Ovary (tissue), 10 donors: ENCODE measurements at places on chromosomes 13 and 19. TPM values are rescaled to one million over a fixed set of nuclear protein-coding genes. Genes with fewer than 3 reads are reported as not detected.
A peak's percentile ranks its signal among the peaks of the same experiment; 100 is the strongest.

RTBDN gene
- not detected for total RNA-seq

PHLDB3 gene
- total RNA-seq, result 23.9 TPM

MCEMP1 gene
- 0.23 TPM for total RNA-seq

BSPH1 gene
- total RNA-seq, result not detected

GIPC1 gene
- 47.0 TPM for total RNA-seq

ZNF540 gene
- total RNA-seq, result 5.6 TPM

TMEM255B gene
- total RNA-seq, result 0.60 TPM

MIPEP gene
- 12.9 TPM for total RNA-seq

- H3K27me3 ChIP-seq, result no peaks in the 10 kb centered on the region
- H3K36me3 ChIP-seq, result no peaks in the 10 kb centered on the region
- no peaks in the 10 kb centered on the region for H3K4me1 ChIP-seq
- no peak overlapping the region for H3K4me3 ChIP-seq
Observed at GRCh38 chr13:82224806-82225205, 1657.5 kb downstream of the SLITRK1 start.

DNA sequence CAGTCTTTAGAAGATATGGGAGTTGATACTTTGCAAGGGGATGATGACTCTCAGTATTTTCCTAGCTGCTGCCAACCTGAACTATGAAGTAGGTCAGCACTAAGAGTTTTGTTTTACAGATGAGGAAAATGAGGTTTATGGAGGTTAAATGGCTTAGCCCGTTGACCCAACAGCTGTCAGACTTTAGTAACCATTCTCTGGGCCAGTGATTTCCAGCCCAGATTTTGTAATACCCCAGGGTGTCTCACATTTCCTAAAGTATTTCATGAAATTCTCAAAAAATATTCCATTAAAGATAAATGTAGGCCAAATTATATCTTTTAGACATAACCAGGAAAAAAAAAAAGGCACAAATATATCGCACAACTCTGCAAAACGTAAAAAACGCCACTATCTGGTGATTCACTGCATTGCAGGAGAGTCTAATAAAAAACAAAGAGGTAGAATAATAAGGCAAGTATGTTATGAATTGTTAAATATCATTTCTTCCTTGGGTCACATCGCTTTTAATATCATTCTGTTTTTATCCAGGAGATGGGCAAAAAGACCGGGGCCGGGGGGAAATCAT, 112.5 kb downstream of the DACH1 start:
- no peaks in the 10 kb centered on the region for H3K4me1 ChIP-seq
- H3K4me3 ChIP-seq, result no peak overlapping the region
- DNase-seq, result no peak
- H3K27ac ChIP-seq, result no peak overlapping the region

DNA sequence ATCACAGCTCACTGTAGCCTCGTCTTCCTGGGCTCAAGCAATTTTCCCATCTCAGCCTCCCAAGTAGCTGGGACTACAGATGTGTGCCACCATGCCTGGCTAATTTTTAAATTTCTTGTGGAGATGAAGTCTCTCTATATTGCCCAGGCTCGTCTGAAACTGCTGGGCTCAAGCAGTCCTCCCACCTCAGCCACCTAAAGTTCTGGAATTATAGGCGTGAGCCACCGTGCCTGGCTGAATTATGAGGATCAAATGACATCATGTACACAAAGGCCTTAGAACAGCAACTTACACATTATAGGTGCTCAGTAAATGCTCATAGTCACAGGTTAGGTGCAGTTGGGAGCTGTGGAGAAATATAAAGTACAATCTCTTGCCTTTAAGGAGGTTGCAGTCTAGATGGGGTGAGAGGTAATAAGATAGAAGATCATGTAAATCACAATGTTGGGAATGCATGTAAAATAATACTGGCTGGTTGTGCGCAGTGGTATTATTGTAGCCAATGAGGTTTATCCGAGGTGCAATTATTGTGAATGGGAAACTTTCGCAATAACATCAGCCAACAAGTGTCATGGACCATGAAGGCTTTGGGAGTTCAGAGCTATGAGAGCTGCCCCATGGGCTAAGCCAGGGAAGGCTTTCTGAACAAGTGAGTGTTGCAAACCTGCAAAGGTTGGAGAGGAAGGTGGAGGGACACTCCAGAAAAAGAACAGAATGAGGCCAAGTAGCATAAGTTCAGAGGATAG, 29.8 kb upstream of the CXCL17 start:
- H3K27me3 ChIP-seq, result no peaks in the 10 kb centered on the region
- H3K4me3 ChIP-seq, result no peak overlapping the region
- DNase-seq, result no peak
- no peaks in the 10 kb centered on the region for H3K4me1 ChIP-seq
- H3K27ac ChIP-seq, result no peak overlapping the region

GRCh38 chr19:18587561-18587960, 1.0 kb upstream of the REX1BD start:
- DNase-seq, result no peak
- H3K4me1 ChIP-seq, result peaks cover 18% of the 10 kb centered on the region
- H3K36me3 ChIP-seq, result no peaks in the 10 kb centered on the region
- H3K27me3 ChIP-seq, result no peaks in the 10 kb centered on the region
- no peak overlapping the region for H3K27ac ChIP-seq

- no peaks in the 10 kb centered on the region for H3K27me3 ChIP-seq
- no peaks in the 10 kb centered on the region for H3K4me1 ChIP-seq
- no peak overlapping the region for H3K27ac ChIP-seq
- no peaks in the 10 kb centered on the region for H3K36me3 ChIP-seq
Observed at GRCh38 chr13:103218253-103218652, 152.0 kb upstream of the SLC10A2 start.

DNA sequence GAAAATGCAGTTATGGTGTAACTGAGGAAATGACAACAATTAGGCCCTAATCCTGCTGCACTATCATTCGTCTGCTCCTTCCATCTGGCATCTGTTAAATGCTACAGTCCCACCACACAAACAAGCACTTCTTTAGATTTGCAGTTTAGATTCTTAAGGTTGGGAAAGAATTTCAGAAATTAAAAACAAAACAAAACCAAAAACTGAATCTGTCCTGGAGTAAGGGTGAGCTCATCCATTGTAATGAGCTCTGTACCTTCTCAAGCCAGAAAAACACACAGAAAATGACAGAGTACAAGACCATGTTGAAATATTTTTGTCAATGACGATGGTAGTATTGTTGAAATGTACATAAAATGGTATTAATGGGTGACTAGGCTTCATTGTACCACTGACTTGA, 28.3 kb downstream of the SMAD9 start:
- no peak overlapping the region for H3K27ac ChIP-seq
- H3K36me3 ChIP-seq, result no peaks in the 10 kb centered on the region
- no peaks in the 10 kb centered on the region for H3K4me1 ChIP-seq
- DNase-seq, result no peak
- no peak overlapping the region for H3K4me3 ChIP-seq
- no peaks in the 10 kb centered on the region for H3K27me3 ChIP-seq

GRCh38 chr13:78603240-78603957, at the start of gene POU4F1:
Gene POU4F1, minus strand, starts transcription at chr13:78603552. Its CDS starts 226 bp downstream, at chr13:78603326.
- no peaks in the 10 kb centered on the region for H3K36me3 ChIP-seq
- H3K27ac ChIP-seq, result no peak within 1 kb of the TSS
- no peak for DNase-seq
- H3K27me3 ChIP-seq, result no peaks in the 10 kb centered on the region
- peaks cover 17% of the 10 kb centered on the region for H3K4me1 ChIP-seq

DNA sequence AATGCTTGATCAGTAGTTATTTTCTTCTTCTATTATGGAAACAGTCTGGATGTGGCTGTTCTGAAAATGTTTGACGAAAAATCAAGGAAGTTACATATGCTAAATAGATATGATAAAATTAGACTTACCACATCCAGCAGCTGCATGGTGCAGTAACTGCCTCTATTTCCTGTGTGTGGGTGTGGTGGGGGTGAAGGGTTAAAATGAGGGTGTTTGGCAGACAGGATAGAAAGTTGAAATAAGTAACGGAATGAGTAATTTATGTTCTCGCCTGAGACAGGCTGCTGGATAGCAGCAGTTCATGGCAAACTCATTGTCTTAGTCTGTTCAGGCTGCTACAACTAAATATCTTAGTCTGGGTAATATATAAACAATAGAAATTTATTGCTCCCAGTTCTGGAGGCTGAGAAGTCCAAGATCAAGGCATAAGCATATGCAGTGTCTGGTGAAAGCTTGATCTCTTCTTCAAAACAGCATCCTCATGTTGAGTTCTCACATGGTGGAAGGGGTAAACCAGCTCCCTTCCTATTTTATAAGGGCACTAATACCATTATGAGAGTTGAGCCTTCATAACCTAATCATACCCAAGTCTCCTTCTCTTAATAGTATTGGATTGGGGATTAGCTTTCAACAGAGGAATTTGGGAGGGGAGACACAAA, 1248.9 kb downstream of the SLITRK5 start:
- no peaks in the 10 kb centered on the region for H3K4me1 ChIP-seq
- no peaks in the 10 kb centered on the region for H3K27me3 ChIP-seq
- DNase-seq, result no peak
- no peaks in the 10 kb centered on the region for H3K36me3 ChIP-seq
- no peak overlapping the region for H3K4me3 ChIP-seq
- no peak overlapping the region for H3K27ac ChIP-seq

DNA sequence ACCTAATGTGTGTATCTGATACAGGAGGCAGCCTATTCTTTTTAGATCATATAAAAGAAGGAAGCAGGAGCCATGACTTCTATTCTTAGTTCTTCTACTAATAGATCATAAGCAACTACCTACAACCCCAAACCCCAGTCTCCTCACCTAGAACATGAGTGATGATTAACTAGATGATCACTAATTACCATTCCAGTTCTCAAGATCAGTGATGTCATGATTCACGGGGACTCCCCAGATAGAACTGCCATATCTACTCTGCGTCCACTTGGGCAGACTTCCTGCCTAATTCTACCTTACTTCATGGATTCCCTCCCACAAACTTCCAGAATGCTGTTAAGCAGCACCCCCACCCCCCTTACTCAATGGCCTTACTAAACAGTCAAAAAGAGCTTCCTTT, 380.1 kb downstream of the FGF14 start:
- H3K4me3 ChIP-seq, result no peak overlapping the region
- no peak overlapping the region for H3K27ac ChIP-seq
- no peaks in the 10 kb centered on the region for H3K36me3 ChIP-seq

- H3K27me3 ChIP-seq, result no peaks in the 10 kb centered on the region
- no peak overlapping the region for H3K4me3 ChIP-seq
- no peak for DNase-seq
- H3K27ac ChIP-seq, result no peak overlapping the region
Observed at GRCh38 chr13:48192411-48192935, 40.5 kb upstream of the ITM2B start.

DNA sequence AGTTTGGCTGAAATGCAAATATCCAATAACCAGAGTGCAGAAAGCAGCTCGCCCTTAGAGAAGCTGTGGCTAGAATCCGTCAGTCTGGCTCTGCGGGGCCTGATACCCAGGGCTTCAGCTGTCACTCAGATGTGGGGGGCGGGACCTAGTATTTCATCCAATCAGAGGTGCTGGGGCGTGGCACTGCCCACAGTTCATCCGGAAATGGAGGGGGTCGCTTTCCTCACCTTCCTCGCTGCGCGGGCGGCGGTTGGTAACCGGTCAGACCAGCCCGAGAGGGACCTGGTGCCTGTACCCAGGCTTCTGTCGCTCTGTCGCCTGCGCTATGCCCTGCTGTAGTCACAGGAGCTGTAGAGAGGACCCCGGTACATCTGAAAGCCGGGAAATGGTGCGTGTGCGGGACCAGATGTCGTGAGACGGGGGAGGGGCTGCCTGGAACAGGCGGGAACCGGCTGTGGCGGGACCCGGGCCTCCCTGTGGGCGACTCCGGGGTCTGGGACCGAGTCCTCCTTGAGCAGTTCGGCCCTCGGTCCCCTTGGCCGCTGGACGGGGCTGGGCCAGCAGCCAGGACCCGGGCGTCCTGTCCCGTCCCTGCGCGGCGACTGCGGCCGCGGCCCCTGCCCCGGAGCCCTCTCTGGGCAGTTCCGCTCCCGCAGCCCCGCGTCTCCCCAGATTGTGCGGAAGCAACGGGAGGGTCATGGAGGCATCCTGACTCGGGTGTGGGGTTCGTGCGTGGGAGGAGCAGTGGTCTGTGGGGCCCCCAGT, at the start of gene ZNF700:
ZNF700 (plus strand) TSS at position 222 of the 765 bp plus-strand sequence; CDS start at position 326, 104 bp downstream.
- H3K4me1 ChIP-seq, result peaks cover 15% of the 10 kb centered on the region
- no peaks in the 10 kb centered on the region for H3K36me3 ChIP-seq
- H3K4me3 ChIP-seq, result peak within 1 kb of the TSS; percentile 85
- DNase-seq, result peak; percentile 93
- no peaks in the 10 kb centered on the region for H3K27me3 ChIP-seq

DNA sequence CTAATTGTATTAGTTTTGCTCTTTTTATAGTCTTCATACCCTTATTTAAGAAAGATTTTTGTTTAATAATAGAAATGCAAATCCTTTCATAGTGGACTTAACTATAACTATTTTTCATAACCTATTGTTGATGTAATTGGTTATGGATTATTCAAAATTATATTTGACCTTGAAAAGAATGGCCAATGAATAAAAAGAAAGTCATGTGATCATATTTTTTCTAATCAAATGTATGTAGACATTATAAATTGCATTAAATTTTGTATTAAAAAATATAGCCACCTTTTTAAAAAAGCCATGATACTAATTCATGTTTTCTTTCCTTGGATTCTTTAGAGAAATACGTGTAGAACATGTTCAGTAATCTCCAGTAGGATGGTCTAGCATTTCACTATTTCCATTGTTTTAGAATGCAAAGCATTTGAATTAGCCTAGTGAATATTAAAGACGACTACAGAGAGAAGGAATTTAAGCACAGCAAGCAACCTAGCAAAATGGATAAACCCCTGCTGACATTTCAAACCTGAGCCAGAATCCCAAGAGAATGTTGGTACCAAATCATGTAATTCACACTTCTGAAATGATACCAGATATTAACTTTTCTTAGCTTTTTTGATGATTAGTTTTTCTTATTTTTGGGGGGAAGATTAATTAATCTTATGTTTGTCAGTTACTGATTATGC, 1297.4 kb upstream of the MIR17HG start:
- H3K27ac ChIP-seq, result no peak overlapping the region
- H3K4me1 ChIP-seq, result no peaks in the 10 kb centered on the region
- no peak for DNase-seq
- no peak overlapping the region for H3K4me3 ChIP-seq
- no peaks in the 10 kb centered on the region for H3K36me3 ChIP-seq
- H3K27me3 ChIP-seq, result no peaks in the 10 kb centered on the region

DNA sequence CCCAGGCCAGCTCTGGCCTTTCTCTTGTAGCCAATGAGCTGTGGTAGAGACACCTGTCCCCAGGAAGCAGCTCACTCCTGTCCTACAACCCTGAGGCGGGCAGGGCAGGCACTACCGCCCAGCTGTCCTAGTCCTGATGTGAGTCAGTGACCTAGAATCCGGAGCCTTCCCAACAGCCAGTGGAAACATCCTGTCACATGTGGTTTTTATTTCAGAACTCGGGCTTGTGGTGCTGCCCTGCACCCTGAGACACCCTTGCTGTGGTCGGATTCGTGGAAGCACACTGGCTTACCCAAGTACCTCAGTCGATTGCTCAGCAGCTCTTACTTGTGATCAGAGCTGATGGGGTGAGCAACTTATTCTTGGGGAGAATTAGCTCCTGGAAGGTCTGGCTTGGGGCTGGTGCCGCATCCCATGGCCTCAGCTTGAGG, 83.6 kb upstream of the ARHGEF7 start:
- H3K4me3 ChIP-seq, result no peak overlapping the region
- no peak overlapping the region for H3K27ac ChIP-seq
- no peak for DNase-seq
- no peaks in the 10 kb centered on the region for H3K36me3 ChIP-seq
- no peaks in the 10 kb centered on the region for H3K27me3 ChIP-seq
